ENCODE measurements at places on chromosomes 6 and 20. TPM values are rescaled to one million over a fixed set of nuclear protein-coding genes. Genes with fewer than 3 reads are reported as not detected.

The SAMD3 gene
- polyA plus RNA-seq: 3.6 TPM

The TBXT gene
- polyA plus RNA-seq: not detected

The PSORS1C1 gene
- 19.7 TPM for polyA plus RNA-seq

The KHDRBS2 gene
- polyA plus RNA-seq: not detected

The OR2J3 gene
- polyA plus RNA-seq: not detected

The FAM229B gene
- 18.7 TPM for polyA plus RNA-seq

The FABP7 gene
- polyA plus RNA-seq: 0.49 TPM

The COL9A3 gene
- 14.4 TPM for polyA plus RNA-seq

The TEAD3 gene
- 17.1 TPM for polyA plus RNA-seq

The TRAPPC3L gene
- polyA plus RNA-seq: 0.12 TPM

The GPR63 gene
- 0.91 TPM for polyA plus RNA-seq

The AKAP7 gene
- polyA plus RNA-seq: 2.6 TPM

The PTK6 gene
- polyA plus RNA-seq: 15.2 TPM

The DEF6 gene
- polyA plus RNA-seq: 26.4 TPM

The HSPA12B gene
- 0.02 TPM for polyA plus RNA-seq

The NNAT gene
- 1.2 TPM for polyA plus RNA-seq

The SLC13A3 gene
- polyA plus RNA-seq: 5.3 TPM

The CGA gene
- polyA plus RNA-seq: not detected

The NKAIN4 gene
- polyA plus RNA-seq: 0.29 TPM

The ABHD16A gene
- 20.8 TPM for polyA plus RNA-seq

The MAPK14 gene
- polyA plus RNA-seq: 19.4 TPM

The NOX3 gene
- not detected for polyA plus RNA-seq

The MRPS18A gene
- 88.8 TPM for polyA plus RNA-seq

The ZSCAN9 gene
- polyA plus RNA-seq: 4.9 TPM

The MDFI gene
- polyA plus RNA-seq: 181 TPM

The PLA2G7 gene
- 5.1 TPM for polyA plus RNA-seq
